Spinal cord (tissue), 10 donors: ENCODE measurements at places on chromosomes 11 and 22. TPM values are rescaled to one million over a fixed set of nuclear protein-coding genes. Genes with fewer than 3 reads are reported as not detected.

GRCh38 chr11:75035911-75036565 lies 47.3 kb downstream of the NEU3 start:
- DNase-seq, result no peak

- peak; percentile 93 for DNase-seq
These were observed 1165.7 kb downstream of the LRRC4C start for GRCh38 chr11:40293655-40294348.

DNA sequence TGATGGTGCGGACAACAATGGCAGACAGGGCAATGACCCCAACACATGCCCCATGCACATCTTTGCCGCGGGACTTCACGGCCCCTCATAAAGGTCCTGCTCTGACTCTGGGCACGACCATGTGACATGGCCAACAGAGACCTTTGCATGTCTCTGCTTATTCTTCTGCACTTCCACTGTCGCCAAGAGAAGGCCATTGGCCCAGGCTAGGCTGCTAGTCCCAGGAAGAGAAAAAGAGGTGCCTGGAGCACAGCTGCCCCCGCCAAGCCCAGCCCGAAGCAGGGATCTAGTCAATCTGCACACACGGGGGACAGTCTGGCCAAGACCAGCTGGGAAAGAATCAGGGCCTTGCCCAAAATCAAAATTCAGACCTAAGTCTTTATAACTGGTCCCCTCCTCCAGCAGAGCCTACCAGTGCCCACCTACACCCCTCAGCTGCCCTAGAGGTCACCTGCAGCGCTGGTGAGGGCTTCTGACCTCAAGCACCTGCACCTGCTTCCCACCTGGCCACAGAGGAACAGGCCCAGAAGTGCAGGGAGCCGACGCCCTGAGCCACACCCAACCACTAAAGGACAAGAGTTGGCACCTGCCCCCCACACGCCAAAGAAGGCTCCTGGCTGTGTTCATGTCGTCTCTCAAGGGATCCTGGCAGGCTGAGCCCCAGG lies 8.1 kb downstream of the SULT4A1 start:
- no peak for DNase-seq

DNA sequence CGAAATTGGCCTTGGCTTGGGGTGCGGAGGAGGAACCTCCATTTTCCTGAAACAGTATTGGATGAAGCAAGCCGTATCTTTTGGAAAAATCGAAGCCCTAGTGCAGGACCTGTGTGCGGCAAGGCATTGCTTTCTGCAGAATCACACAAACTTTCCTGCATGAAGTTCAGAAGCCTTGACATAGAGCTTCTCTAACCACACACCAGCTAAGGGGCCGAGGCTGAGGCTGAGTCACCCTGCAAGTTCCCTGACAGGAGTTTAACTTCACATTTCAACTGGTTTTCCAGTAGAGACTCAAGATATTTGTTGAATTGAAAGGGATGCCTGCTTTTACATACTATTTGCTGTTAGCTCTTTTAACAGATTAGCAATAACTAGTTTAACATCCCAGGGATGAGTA lies 67.8 kb downstream of the TCF20 start:
- DNase-seq, result no peak

DNA sequence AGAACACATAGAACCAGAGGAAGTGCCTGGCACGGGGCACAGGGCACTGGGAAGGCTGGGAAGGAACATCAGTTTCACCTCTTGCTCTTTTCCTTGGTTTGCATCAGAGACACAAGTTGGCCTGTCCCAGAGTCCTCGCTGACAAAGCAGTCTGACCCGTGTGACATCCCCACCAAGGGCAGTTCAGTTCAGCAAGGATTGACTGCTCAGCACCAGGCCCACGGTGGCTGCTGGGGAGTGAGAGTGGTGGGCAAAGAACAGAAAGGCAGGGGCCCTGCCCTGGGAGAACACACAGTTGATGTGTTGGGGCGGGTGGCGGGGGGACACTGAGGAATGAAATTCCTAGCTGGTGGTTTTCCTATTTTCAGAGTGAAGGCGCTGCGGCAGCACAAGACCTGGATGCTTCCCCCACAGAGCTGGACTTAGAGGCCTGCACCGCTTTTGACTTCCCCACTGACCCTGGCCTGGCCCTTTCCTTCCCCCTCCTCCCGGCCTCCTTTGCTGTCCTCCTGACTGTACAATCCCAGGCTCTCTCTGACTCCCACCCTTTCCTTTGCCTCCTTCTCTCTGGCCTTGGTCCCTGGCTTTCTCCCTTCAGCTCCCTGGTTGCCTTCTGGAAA lies 2.2 kb upstream of the TMPRSS13 start:
- no peak for DNase-seq

DNA sequence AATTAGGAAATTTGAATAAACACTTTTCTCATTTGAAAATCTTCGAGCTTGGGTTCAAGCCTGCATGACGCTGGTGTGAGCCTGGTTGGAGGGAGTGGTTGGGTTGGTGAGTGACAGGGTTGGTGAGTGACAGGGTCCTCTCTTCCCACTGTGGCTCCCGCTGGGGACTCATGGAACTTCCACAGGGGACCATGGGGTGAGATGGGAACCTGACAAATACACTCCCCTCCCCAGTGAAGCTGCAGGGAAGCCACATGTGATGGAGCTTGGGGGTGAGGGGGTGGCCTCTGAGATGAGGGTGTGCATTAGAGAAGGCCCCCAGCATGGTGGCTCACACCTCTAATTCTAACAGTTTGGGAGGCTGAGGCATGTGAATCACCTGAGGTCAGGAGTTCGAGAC lies 66.8 kb downstream of the RTL6 start:
- DNase-seq, result no peak

KRTAP5-9 gene
- total RNA-seq, result not detected

ESAM gene
- 9.5 TPM for total RNA-seq

EMID1 gene
- total RNA-seq, result 10.3 TPM

ST14 gene
- total RNA-seq, result 0.99 TPM

OR8A1 gene
- not detected for total RNA-seq

ANGPTL5 gene
- 1.9 TPM for total RNA-seq

NFAM1 gene
- total RNA-seq, result 1.5 TPM

ROM1 gene
- total RNA-seq, result 4.8 TPM

PGA4 gene
- 0.99 TPM for total RNA-seq

BIK gene
- total RNA-seq, result 0.50 TPM
